ENCODE measurements at places on chromosomes 12 and 14. TPM values are rescaled to one million over a fixed set of nuclear protein-coding genes. Genes with fewer than 3 reads are reported as not detected.

DNA sequence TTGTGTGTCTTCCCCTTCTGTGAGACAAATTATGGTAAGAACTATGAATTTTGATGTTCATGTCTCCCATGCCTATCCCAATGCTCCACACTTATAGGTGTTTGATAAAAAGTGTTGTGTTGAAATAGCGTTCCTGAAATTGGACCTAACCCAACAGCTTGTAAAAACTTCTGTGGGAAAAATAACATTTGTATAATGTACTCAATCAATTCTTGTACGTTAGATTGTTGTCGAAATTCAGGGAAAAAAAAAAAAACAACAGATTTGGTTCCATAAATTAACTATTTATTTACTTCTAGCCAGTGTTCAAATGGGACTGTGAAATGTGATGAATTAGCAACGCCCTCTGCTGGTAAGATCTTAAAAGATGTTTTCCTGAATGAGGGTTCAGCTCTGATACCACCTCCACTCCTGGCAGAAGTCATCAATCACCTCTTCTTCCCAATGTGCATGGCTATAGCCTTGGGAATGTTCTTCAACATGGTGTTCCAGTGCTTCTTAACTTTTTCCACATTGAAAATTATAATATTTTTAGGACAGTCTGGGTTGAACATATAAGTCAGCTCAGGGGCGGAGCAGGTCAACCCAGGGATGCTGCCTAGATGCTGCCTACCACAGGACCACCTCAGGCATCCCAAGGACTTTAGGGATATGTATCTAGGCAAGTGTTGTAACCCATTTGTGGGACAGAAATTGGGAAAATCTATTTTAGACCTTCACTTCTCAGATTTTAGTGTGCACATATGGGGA, 170.6 kb downstream of the OTOGL start:
- DNase-seq: no peak

DNA sequence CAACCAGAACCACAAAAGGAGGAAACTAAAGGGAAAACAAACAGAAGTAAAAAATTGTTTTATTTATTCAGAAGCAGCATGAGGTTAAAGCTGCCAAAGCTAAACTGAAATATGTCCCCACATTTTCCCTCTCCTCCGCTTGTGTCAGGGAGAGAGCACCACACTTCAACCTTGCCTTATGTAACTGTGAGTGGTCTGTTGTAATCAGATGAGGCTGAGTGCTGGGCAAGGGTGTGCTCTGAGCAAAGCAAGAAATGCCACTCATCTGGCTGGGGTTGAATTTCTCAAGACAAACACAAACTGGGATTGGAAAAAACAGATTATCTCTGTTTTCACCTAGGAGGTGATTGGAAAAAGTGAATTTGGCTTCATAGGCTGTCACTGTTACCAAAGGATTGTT, 12.2 kb downstream of the CAPZA3 start:
- no peak for DNase-seq

DNA sequence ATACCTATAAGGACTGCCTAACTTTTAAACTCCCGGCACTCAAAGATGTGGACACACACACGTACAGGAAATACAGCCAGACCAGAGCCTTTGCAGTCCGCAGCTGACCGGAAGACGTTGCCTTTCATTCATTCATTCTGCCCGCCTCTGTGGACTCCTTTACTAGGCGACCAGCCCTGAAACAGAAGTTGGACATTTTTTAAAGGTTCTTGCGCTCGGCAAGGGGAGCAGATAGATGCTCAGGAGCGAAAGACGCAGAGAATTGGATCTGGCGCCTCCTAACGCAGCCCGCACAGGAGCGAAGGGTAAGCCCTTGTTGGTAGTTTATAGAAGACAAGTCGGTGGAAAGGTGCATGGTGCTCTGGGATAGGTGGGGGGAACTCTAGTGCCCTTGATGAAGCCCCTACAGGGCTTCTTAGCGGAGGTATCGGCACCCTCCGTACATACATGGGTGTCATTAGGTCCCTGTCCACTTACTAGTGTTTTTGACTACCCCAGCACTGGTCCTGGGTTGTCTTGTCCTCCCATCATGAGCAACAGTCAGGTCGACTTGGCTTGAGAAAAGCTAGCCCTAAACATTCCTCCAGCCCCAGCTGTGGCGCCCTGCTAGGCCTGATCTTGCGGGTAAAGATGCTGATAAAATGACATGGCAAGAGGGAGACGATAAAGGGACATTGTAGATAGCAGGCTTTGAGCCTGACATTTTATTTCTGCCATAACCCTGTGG, at the start of gene KDM2B:
TSS of gene KDM2B (minus strand) at position 65 of the 727 bp plus-strand sequence. CDS start 112 bp downstream, outside the sequence.
- DNase-seq: no peak

The RFLNA gene
- polyA plus RNA-seq: 0.30 TPM

The OR5AU1 gene
- not detected for polyA plus RNA-seq

The TEX52 gene
- polyA plus RNA-seq: not detected

The GIT2 gene
- polyA plus RNA-seq: 21.8 TPM

The ANO2 gene
- 2.4 TPM for polyA plus RNA-seq

The HELB gene
- polyA plus RNA-seq: 0.68 TPM

The PYGL gene
- polyA plus RNA-seq: 5.0 TPM
